ENCODE measurements at places on chromosomes 3 and 15.

DNA sequence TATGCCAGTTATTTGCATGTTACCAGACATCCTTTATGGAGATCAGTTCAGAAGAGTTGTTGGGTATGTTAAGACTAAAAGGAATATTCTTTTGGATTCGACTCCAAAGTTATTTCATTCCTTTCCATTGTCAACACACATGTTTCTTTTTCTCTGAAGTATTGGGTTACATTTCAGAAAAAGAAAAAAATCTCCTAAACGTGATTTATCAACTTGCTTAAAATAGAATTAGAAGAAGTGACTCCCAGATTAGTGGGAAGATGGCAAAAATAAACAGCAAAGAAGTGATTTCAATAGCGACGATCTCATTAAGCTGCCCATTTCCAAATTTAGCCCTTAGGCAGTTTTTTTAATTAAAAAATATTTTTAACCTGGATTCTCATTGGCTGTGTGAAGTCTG, 85.4 kb downstream of the TIGIT start:
- DNase-seq = no peak

- DNase-seq = no peak
Observed at GRCh38 chr15:76099388-76099787, 39.6 kb downstream of the TMEM266 start.

DNA sequence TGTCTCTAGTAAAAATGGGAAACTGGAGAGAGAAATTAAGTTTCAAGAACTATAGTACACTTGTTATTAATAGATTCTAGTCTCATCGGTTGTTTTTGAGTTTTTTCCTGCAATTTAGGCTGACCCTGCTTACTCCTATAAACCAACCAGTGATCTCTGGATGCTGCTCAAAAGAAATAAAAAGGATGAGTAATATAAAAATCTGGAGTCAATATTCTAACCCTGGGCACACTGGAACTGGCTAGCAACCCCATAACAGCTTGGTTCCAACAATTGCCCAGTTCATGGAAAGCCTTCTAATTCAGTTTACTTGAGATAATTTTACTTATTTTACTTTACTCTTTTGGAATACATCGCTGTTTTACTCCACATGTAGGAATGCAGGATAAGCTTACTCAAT, 211.6 kb downstream of the GBE1 start:
- DNase-seq = no peak

- peak; percentile 60 for DNase-seq
Observed at GRCh38 chr3:155995525-155996370, 124.6 kb upstream of the KCNAB1 start.

DNA sequence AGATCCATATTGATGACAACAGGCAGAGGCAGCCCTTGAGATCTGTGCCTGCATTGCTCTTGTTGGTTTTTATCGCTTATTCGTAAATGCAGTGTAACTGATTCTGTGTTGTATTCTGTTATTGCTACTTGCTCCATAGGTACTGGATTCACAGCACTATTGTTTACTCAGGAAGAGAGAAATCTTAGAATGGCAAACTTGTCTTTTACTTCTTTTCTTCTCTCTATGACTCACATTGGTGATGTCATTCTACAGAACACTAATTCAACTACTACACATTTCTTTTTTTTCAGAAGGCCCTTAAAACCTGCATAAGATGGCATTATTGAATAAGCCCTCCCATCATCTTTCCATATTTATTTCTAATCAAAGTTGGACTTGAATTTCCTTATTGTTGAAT, 201.0 kb upstream of the GBE1 start:
- no peak for DNase-seq

DNA sequence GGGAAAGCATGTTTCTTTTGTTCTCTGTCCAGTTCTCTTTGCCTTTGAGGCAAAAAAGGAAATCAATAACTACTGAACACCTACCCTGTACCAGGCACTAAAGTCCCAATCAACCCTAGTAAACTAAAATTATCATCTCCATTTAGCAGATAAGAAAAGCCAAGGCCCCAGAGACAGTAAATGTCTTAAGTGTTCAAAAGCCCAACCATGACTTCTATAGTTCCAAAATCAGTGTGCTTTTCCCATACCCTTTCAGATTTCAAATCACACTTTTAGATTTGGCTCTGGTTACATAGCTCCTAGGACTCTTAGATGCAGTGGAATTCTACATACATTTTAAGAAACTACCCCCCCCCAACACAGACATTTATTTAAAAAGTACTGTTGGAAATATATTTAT, 63.5 kb downstream of the UACA start:
- DNase-seq = no peak

DNA sequence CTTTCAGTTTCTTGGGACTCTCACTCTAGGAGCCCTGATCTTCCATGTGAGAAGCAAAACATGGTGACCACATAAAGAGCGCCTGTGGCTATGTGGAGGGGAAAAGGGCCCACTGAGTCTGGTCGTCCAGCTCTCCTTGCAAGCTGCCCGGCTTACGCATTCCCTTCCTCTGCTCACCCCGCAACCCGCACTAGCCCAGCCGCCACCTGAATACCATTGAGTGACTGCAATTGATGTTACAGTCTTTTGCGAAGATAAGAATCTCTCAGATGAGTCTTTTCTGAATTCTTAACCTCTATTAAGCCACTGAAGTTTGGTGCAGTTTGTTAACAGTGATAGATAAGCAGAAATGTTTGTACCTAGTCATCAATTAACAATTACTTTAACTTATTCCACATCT, 589.0 kb upstream of the DPPA4 start:
- no peak for DNase-seq

DNA sequence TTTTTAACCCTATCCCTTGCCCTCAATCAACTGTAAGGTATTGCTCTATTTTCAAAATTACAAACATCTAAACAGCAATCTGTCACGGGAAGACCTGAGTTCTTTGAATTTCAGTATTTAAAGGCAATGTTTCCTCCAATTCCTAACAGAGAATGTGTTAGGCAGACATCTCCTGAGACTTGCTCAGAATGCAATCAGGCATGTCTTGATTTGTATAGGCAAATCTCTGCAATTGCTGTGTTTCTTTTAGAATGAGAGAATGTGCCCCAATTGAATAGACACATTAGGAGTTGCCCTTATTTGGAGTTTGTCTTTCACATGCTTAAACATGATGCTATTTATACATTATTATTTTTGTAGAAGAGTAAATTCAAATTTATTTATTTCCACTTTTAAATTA, 205.6 kb downstream of the CADM2 start:
- DNase-seq = no peak
